Activated CD4-positive, alpha-beta T cell treated with anti-CD3 and anti-CD28 coated beads, Interleukin-2, amount 50 U/mL, for 4 hours (primary cell): ENCODE measurements at places on chromosomes 3 and 15.

DNA sequence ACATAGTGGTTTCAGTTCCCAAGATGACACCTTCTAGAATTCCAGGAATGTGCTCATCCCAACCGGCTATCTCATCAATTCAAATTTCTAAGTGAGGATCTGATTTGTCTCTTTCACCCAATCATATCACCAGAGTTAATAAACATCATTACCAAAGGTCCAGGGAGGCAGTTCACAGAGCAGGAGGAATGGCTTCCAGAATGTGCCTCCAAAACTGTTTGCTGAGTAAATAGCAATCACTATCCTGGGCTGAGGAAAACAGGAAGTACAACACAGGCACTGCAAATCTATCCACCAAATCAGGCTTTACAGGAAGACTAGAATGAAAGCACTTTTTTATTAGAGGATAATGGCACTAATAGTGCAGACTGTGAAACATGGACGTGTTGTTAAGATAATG lies 61.5 kb downstream of the OSBPL10 start:
- no peak for DNase-seq

DNA sequence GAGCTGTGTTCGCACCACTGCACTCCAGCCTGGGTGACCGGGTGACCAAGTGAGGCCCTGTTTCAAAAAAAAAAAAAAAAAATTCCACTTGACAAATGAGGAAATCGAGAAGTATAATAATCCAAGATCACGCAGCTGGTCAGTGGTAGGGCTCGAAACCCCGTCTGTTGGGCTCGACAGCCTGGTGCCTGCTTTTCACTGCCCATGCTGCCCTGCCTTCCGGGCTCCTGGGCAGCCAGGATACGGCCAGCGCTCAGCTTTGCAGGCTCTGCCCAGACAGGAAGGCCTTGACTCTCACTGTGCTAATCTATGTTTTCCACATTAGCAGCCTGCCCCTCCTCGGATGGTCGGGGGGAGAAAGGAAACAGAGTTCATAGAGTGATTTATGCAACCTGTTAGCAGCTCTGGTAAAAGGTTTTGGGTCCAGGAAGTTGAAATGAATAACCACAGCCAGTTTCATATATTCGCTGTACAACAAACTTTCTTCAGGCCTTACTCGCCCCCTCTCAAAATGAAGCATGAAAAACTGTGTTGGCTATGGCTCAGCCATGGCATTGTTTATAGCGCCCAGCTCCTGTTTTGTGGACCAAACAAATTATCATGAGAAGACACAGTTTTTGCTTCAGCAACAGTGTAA lies 108.8 kb downstream of the XXYLT1 start:
- DNase-seq = no peak

- no peak for DNase-seq
These were observed 41.2 kb downstream of the PTPN23 start for GRCh38 chr3:47421741-47422649.

DNA sequence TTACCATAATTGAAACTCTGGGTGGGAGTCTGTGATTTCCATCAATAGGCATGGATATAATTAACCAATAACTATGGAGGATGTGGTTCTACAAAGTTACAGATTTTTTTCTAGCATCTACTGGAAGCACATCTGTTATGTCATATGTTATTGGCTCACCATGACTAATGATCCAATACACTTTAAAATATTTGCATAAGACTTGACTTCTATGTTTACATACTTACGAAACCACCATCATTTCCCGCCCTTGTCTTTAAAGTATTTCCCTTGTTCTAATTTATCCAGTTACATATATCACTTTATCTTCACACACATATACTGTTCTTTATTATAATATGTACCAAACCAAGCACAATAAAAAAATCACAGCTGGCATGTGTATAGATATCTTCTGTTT lies 380.3 kb upstream of the CBLB start:
- no peak for DNase-seq

- no peak for DNase-seq
These were observed 83.2 kb upstream of the ATP10A start for GRCh38 chr15:25946241-25946805.

DNA sequence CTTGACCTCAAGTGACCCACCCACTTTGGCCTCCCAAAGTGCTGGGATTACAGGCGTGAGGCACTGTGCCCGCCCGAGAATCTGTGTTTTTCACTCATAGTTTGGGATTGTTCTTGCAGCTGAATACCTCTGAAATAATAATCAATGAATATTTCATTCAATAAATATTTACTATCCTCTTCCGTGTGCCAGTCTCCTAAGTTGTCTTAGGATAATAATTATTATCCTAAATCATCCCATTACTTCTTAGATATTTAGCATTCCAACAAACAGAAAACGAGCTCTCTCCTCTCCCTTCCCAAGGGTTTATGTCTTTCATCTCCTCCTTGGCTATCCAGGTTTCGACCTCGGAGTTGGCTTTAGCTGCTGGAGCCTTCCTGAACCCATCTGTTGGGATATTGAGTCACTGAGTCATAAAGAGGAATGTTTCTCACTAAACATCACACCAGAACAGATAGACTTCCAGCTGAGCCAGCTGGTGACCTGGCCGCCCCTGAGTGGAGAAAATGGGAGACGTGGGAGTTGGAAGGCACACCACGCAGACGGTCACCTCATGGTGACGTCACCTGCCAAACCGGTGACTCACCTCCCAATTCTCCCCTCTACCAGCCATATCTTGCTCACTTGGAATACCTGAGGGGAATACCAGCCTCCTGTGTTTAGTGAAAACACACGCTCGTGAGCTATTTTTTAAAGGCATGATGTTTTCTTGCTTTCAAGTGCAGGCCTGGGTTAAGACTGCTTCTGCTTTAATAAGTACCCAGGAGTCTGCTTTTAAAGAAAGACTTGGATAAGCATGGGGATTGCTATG lies 43.9 kb downstream of the BHLHE40 start:
- DNase-seq = no peak

DNA sequence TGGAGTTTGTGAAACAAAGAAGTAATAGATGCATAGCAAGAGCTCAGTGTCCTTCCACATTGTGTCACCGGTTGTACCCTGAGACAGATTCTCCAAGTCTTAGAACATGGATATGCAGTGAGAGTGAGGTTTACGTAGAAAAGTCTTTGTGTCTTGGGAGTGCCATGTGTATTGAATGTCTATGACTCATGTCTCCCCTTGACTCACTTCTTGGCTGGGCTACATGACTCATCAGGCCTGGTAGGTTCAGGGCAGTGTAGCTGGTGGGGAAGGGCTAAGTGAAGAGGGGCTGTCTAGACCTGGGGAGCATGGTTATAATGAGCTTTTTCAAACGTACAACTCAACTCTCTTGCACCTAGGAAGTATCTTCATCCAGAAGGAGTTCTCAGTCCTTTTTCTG lies 167.4 kb downstream of the GAP43 start:
- peak; percentile 53 for DNase-seq

GRCh38 chr3:69613286-69613685 lies 126.0 kb upstream of the MITF start:
- no peak for DNase-seq

DNA sequence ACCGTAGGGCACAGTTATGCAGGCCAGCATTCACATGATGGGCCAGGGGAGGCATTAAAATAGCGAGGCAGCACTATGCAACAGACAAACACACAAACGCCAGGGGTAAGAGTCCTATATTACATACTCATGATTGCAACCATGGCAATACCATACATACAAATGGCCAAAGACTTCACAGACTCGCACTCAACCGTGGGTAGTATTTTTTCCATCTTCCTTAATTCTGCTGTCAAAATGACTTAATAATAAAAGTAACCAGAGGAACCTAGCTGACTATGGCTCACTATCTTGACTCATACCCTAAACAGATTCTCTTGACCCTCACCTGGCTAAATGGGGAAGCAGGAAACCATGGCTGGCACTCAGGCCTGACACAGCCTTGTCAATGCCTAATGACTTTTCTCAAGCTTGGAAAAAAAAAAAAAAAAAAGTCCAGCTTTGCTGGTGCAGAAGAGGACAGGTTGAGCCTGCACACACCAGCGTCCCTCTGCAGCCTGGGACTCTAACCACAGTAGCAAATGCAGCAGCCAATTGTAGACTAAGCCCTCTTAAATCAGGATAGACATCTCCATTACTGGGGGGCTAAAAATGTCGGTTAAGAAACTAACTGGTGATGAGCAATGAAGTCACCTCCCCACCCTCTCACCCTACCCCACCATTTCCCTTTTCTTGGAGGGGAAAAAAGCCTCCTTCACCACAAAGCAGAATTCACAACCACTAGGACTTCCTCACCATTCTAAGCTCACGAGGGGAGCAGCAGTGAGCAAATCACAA lies 23.1 kb downstream of the CCDC12 start:
- no peak for DNase-seq

- DNase-seq = no peak
These were observed 25.4 kb upstream of the RYK start for GRCh38 chr3:134276086-134276485.

DNA sequence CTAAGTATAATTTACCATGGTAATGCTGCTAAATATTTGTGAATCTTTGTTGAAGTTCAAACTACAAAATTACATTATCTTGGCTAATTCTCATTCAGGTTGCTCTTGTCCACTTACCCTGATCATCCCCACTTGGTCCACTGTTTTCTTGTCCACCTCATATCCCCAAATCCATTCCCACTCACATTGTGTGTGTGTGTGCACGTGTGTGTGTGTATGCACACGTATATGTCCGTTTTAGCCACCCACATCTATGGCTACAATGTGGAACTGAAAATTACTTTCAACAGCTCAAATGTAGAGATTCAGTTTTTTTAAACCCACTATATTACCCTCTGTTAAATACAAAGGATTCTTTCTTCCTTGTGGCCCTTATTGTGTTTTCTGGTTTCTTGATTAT lies 15.2 kb upstream of the MEIS2 start:
- DNase-seq = no peak

GRCh38 chr3:169836942-169837275 lies 24.2 kb upstream of the LRRC34 start:
- DNase-seq = no peak

DNA sequence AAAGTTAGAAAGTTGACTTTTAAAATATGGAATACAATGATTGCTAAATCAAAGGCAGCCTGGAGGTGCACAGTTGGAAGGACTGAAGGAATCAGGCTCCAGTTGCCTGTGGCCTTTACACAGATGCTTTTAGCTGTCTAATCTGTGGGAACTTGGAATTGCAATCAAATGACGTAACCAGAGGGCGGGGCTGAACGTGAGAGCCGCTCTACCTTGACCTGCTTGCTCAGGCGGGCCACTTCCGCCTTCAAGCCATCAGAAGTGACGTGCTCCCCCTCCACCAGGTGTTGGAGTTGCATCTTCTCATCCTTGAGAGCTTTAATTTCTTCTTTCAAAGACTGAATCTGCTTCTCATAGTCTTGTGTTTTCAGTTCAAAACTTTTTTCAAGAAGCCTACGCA lies 37.7 kb upstream of the GNB5 start:
- DNase-seq = no peak

DNA sequence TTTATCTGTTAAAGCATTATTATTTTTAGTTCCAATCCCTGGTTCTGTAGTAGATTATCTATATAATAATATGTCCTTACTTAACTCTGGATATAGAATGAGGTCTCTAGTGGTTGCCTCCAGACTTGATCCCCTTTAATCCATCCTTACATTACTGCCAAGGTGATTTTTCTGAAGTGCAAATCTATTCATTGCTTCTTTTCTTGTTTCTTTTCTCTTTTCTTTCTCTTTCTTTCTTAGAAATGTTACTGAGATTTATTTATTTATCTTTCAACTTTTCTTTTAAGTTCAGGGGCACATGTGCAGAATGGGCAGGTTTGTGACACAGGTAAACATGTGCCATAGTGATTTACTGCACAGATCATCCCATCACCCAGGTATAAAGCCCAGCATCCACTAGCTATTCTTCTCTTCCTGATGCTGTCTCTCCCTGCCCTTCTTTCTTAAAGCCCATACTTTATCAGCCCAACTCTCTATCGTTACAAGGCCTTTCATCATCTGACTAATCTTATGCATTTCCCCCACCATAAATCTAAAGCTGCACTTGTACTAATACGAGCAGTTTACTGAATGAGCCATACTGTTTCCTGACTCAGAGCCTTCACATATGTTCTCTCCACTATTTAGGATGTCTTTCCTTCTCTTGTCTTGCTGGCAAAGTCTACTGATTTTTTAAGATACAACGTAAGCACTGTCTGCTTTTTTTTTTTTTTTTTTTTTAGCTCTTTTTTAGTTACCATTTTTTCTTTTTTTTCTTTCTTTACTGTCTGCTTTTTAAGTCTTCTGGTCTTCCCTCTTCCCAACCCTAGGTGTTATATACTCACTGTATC lies 4.6 kb downstream of the GLCE start:
- no peak for DNase-seq

DNA sequence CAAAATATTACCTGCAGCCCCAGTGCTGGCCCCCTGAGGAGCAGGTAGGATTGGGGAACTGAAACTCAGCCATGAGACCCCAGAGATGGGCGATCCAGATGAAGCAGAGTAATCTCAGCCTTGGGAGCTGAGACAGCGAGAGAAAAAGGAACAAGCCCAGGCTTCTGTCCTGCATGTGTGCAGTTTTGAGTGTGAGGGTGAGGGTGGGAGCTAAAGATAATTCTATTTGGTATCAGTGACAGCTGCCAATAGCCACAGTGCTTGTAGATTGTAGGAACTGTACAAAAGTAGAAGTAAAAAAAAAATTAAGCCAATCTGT lies 5.9 kb downstream of the ATP8B4 start:
- DNase-seq = no peak

DNA sequence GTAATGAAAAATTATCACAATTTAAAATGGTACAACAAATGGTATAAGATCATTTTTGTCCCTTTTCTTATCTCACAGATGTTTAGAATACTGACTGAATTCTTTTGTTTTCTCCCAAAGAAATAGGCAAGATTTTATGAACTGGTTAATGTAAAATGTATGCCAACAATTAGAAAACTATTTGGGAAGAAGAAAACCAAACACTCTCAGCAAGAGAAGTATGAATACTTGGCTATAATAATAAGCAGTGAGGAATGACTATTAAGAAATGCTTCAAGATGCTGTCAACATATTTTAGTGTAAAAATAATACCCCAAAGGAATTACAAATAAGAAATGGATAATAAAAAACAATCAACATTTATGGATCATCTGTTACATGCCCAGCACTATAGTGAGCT lies 18.5 kb downstream of the SHQ1 start:
- DNase-seq = no peak

GRCh38 chr3:133799794-133800585 lies 5.6 kb upstream of the SRPRB start:
- DNase-seq = no peak

DNA sequence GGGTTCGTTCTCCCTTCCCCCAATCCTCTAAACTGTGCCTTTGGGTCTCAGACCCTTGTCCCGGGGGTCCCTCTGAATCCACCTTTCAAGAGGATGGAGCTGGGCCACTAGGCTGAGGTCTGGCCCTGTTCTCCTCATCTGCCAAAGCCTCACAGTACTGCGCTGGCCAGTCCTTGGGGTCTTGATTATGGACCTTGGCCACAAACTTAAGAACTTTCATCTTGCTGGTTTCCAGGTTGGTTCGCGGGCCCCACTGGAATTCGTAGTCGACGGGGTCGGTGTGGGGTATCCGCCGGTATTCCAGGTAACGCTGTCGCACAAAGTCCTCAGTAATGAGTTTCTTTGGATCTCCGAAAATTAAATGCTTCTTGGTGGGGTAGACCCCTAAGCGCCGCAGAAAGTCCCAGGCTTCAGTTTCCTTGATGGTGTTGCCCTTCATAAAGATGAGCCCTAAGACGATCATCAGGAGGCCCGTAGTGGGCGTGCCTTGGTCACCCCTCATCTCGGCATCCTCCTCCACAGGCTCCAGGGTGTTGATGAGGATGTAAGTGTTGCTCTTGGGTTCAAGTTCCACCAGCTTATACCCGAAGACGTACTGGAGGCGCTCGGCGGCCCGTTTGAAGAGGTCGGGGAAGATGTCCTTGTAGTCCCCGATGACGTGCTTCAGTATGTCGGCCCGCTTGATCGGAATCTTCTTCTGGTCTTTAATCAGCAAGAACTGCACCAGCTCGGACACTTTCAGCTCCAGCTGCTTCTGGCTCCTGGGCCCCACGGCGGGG lies 727 bp downstream of the NSMCE3 start:
- DNase-seq = peak; percentile 26
